NCI-H510A treated with DMSO at 0.1 percent for 48 hours (cell line): ENCODE measurements at places on chromosomes 2 and 18.

GRCh38 chr2:69010437-69011194, 2.4 kb upstream of the ANTXR1 start:
- DNase-seq = no peak

- no peak for DNase-seq
These were observed 46.0 kb upstream of the RMND5A start for GRCh38 chr2:86673986-86674670.

- no peak for DNase-seq
These were observed 691.4 kb upstream of the FSHR start for GRCh38 chr2:49845671-49846070.

DNA sequence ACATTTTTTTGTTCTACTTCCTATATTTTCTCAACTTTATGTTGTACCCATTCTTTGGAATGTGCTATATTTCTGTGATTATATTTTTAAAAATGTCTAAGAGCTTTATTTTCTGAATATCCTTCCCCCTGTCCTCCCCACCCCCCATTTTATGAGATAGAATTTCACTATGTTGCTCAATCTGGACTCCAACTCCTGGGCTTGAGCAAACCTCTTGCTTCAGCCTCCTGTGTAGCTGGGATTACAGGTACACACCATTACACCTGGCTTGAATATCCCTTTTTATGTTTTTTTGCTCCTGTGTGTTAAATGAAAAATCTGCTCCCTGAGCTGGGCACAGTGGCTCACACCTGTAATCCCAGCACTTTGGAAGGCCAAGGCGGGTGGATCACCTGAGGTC, 9.2 kb upstream of the ZFAND2B start:
- no peak for DNase-seq

DNA sequence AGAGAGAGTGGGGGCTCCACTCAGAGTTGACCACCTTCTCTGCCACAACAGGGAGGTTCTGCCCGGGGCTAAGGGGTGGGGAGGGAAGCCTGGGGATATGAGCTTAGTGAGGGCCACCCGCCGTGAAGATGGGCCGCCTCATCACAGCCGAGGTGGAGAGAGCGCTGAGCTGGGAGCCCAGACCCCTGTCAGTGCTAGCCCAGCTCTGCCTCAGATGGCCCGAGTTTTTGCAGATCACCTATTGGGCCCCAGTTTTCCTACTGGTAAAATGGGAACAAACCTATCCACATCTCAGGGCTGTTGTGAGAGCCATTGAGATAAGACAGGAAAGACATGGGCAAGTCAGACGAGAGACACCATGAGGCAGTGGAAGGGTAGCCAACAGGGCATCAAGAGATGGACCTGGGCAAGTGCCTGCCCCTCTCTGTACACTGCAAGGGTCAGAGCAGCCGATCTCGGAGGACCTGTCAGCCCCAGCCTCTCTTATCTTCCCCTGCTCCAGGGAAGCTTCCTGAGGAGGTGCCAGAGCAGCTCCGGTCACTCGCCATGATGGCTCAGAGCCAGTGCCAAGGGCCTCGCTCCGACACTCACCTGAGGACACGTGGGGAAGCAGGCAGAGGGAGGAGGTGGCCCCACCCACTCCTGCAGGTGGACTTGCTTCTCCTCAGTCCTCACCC, 88.9 kb downstream of the MCFD2 start:
- no peak for DNase-seq

GRCh38 chr2:37666772-37667171, 4.7 kb downstream of the CDC42EP3 start:
- no peak for DNase-seq

DNA sequence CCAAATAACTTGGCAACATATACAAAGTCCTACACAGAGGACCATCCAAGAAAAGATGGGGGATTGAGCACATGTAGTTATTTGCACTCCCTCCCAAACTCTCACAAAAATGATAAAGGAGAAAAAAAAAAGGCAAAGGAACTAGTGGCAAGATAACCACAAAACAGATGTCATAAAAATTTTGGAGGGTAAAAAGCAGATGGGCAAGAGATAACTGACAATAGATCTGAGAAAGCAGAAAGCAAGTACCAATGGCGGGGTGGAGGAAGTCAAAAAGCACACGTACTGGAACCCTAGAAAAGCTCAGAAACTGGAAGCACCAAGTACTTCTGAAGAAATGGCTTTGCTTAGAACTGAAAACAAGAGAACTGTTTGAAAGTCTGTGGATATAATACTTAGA, 82.0 kb downstream of the WDPCP start:
- no peak for DNase-seq

GRCh38 chr2:164205347-164205746, 415.9 kb downstream of the GRB14 start:
- no peak for DNase-seq

DNA sequence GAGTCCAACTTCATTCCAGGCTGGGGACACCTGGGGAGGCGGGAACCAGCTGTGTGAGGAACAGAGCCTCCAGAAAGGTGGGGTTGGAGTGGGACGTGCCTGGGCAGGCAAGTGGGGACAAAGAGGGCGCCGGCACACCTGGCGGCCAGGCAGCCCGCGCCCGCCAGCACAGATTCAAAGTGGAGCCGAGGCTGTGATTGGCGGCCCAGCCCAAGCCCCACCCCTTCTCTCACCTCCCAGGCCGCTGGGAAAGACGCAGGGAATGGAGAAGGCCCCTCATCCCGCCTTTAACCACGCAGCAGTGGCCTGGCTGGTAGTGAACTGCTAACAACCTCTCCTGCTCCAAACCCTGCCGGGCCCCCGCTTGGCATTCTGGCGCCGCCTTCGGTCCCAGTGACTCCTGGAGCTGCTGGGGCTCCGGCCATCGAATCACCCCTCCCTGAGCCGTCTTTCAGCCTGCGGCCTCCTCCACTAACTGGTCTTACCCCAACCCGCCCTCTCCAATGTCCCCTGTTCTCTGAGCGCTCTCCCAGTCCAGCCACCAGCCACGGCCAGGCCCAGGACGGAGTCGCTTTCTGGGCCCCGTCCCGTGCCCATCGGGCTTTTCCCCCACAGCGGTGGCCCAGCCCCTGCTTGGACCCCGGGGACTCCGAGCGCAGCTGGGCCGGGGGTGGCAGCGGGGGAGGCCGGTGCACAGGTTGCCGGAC, 27.9 kb upstream of the PTMA start:
- peak; percentile 98 for DNase-seq

DNA sequence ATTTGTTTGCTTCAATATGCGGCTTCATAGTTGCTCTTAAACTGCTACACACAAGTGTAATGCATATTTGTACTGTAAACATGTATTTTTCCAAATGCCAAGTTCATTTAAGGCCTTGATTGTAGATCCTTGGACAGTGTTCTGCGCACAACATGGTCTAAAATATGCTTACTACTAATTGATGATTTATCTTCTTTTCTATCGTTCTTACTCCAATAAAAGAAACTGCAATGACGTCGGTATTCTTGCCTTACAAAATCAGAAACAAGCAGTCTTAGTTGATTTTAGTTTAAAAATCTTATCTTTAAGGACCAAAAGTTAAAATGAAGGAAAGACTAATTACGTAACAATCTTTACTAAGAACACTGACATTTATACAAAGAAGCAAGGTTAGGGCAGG, 224.3 kb upstream of the SMAD7 start:
- DNase-seq = no peak

DNA sequence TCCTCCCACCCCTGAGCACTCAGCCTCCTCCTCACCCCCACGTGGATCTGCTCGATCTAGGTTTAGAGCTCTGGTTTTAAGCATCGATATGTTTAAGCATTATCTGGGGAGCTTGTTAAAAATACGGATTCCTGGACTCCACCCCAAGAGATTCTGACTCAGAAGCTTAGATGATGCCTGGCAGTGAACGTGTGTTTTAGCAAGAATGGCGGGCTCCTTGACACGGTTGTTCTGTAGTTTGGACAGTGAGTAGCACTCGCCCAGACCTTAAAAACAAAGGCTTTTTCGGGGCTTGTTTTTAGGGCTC, 47.3 kb downstream of the LDLRAD4 start:
- no peak for DNase-seq

- no peak for DNase-seq
These were observed 56.6 kb downstream of the EPG5 start for GRCh38 chr18:45910405-45911023.

GRCh38 chr18:36130039-36130831, 536 bp downstream of the ELP2 start:
- peak; percentile 51 for DNase-seq

GRCh38 chr2:96315400-96316071, 9.6 kb upstream of the ITPRIPL1 start:
- DNase-seq = no peak

- DNase-seq = no peak
These were observed 78.8 kb upstream of the LCLAT1 start for GRCh38 chr2:30368258-30368657.

GRCh38 chr18:58400331-58400870, 228.5 kb downstream of the ALPK2 start:
- no peak for DNase-seq

GRCh38 chr18:10499230-10499629, 26.6 kb upstream of the NAPG start:
- no peak for DNase-seq

DNA sequence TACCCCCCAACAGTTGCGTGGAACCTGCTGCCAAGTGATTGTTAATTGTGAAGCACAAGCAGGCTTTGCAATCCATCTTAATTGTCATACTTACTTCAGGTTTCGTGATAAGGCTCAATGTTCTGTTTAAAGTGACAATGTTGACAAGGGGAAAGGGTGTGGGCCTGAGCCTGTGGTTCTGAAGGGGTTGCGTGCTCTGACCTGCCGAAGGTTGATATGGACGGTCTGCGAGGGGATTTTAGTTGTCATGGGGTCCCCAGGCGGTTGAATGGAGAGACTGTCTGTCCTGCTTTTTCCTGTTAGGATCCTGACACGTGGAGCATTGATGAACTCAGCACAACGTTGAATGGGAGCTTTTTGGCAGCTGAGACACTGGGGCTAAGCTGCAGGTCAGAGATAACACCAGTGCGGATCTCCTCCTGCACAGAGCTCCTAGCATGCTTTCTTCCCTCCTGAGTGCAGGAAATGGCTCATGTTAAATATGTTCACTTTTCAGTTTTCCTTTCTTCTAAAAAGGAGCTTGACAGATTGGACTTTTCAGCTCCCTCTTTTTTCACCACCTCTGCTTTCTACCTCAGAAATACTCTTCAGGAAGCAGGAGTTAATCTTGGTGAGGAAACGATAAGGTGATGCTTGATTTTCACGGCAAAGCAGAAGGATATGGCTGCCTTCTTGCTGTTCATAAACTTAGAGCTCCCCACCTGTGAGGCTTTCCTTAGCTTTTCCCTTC, 62.9 kb upstream of the ZEB2 start:
- DNase-seq = no peak

DNA sequence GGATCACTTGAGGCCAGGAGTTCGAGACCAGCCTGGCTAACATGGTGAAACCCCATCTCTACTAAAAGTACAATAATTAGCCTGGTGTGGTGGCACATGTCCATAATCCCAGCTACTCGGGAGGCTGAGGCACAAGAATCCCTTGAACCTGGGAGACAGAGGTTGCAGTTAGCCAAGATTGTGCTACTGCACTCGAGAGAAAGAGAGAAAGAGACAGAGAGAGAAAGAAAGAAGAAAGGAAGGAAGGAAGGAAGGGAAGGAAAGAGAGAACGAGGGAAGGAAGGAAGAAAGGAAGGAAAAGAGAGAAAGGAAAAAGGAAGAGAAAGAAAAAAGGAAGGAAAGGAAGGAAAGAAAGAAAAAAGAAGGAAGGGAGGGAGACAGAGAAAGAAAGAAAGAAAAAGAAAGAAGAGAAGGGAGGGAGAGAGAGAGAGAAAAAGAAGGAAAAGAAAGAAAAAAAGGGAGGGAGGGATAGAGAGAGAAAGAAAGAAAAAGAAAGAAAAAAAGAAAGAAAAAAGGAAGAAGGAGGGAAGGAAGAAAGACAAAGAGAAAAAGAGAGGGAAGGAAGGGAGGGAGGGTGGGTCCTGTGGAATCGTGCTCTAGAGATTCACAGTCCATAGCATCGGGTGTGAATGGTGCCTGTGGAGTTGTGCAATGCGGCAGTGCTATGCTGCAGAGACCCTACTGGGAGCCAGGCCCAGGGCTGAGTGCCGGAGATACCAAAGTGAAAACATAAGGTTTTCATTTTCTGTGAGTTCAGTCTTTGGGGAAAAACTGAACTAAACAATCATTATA, 4.6 kb upstream of the SDC1 start:
- no peak for DNase-seq

DNA sequence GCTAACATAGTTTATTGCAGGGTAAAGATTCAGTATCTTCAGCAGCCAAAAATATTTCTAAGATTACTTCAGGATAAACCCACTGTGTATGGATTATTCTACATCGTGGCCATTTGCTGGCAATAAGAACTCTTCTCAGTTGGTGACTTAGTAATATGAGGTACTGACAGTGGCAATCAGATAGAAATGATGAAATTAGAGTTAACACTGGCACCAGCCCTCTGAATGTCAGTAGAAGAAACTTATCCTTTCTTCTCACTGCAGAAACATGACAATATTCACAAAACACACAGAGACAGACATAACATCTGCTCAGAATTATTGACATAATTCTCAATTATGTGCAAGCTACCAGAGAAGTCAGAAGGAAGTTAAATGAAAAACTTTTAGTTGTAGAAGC, 246.3 kb upstream of the COL3A1 start:
- DNase-seq = no peak

GRCh38 chr2:148023861-148024260, 3.0 kb downstream of the MBD5 start:
- no peak for DNase-seq

GRCh38 chr18:28771849-28772248, 594.9 kb upstream of the CDH2 start:
- DNase-seq = no peak

DNA sequence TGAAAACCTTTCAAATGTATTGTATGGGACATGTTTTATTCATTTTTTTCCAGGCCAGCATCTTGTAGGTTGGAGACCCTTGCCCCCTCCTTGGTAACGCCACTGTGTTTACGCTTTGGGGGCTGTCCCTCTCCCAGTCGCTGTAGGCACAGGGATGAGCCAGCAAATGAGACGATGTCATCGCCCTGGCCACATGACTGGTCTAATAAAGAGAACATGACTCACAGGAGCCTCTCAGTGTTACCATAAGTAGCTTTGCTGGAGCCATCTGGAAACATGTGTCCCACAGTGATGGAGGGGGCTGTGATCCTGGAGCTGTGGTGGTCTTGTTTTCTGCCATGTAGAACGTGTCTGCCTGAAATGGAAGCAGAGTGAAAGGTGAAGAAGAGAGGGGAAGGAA, 78.9 kb downstream of the CD8B2 start:
- DNase-seq = no peak
